ENCODE measurements at places on chromosomes 4 and X.

- no peak for DNase-seq
Measured at GRCh38 chr4:95304898-95305297, 243.9 kb downstream of the UNC5C start.

GRCh38 chrX:40971736-40972135 lies 113.5 kb upstream of the USP9X start:
- DNase-seq = peak; percentile 1

- DNase-seq = no peak
Measured at GRCh38 chrX:112696481-112696880, 16.7 kb upstream of the LHFPL1 start.

DNA sequence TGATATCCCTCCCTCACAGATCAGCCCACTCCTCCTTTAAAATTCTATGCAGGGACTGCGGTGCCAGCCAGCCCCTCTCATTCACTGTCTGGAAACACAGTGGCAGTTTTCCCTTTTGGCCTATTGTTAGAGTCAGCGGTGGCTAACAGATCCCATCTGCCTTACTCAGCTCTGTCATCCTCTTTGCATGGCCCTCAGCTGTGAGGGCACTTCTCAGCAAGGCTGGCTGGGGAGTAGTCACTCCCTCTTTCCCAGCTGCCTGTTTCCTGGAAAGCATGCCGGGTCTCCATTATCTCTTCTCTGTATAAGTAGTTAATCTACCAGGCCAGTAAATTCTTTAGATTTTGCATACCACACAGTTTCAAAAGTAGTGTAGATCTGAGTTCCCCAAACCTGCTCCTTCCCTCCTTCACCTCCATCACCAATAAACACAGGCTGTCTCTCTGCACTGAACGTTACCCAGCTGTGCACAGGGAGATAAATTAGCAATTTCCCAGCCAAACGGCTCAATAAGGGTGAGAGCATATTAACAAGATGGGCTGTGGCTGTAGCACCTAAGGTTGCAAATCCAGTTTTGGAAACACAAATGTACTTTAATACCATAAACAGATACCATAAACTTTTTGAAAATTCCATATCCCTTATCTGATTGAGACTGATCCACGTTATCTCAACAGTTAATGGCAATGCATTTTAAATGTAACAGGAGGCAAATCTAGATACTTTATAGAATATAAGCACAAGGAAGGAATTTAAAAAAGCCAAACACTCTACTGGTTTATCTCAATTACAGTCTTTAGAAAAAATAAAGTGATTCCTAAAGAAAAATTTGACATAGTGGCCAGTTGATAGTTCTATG lies 229.3 kb downstream of the ANKRD50 start:
- no peak for DNase-seq
